ENCODE measurements at places on chromosomes 11 and 22. TPM values are rescaled to one million over a fixed set of nuclear protein-coding genes. Genes with fewer than 3 reads are reported as not detected.

Gene TECTA
- total RNA-seq, result 0.08 TPM

Gene CFAP300
- total RNA-seq, result 5.2 TPM

Gene CYP2D6
- 0.32 TPM for total RNA-seq

Gene C11orf97
- not detected for total RNA-seq

Gene INS
- total RNA-seq, result not detected

Gene HTR3B
- not detected for total RNA-seq

Gene SHISA8
- total RNA-seq, result 0.18 TPM

Gene KCNJ4
- total RNA-seq, result 1.1 TPM

Gene KCNK7
- 0.51 TPM for total RNA-seq

Gene SLC22A12
- total RNA-seq, result not detected

Gene TRIM51
- total RNA-seq, result not detected

Gene TSSK2
- total RNA-seq, result not detected

Gene SLC22A8
- not detected for total RNA-seq

Gene KRTAP5-2
- not detected for total RNA-seq

Gene KCNJ5
- total RNA-seq, result 0.05 TPM

Gene FERMT3
- total RNA-seq, result 2.3 TPM
